ENCODE measurements at places on chromosomes 3 and 15.

GRCh38 chr3:115409596-115409995 is 213.7 kb upstream of the GAP43 start:
- DNase-seq = no peak

DNA sequence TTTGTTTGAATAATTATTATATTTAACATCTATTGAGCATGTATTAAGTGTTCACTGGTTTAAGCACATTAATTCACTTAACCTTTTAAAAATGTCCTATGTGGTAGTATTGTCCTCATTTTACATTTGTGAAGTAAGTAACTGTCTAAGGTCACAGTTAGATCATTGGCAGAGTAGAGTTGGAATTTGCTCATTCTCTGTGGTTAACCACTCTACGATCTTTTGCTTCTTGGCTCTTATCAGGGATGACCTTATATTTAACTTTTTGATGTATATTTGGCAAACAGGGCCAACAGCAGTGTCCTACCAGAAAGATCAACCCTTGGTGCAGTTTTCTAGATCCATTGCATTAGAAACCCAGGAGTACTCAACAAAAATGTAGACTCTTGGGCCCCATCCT is 34.0 kb downstream of the PXK start:
- DNase-seq = no peak

DNA sequence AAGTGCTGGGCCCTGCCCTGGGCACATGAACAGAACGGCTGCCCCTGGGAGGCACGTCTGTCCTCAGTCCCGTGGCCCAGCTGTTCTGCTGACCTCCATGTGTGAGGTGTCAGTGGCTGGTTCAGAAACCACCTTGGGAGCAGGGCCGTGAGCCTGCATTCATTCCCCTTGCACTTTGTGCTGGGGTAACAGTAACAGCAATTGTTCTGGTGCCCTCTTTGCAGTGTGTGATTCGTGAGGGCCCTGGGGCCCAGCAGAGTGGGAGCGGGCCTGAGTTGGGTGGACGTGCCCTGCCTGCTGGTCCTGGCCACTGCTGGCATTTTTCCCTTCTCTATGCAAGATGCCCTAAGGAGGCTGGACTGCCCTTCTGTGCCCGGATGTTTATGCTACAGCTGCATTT is 50.4 kb upstream of the MYZAP start:
- DNase-seq = no peak

- DNase-seq = no peak
Measured at GRCh38 chr3:4904811-4905695, 74.2 kb upstream of the BHLHE40 start.

DNA sequence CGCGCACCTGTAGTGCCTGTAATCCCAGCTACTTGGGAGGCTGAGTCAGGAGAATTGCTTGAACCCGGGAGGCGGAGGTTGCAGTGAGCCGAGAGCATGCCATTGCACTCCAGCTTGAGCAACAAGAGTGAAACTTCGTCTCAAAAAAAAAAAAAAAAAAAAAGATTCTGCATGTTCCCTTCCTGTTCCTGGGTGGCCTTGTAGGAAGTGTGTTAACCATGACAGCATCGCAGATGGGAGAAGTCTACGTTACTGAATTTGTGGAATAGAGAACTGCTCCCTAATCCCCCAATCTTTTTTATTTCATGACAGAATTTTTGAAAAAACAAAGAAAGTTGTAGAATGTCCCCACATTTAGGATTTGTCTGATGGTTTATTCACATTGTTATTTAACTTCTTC is 45.4 kb downstream of the FOXL2 start:
- DNase-seq = no peak

DNA sequence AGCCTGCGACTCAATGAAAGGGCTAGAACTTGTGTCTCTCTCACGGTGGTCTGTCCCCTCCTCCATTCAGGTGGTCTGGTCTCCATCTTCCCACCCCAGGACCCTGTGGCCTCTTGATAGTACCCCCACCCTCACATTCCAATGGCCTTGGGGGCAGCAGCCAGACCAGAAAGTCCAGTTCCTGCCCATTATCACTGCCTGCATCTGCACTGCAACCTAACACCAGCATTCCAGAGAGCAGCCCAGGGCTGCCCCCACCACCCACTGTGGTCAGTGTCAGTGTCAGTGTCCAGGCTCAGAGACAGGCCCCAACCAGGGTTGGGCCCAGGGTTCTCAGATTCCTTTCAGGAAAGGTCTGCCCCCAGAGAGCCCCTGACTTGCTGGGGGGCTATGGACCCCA is 12.6 kb downstream of the IGDCC3 start:
- DNase-seq = no peak

DNA sequence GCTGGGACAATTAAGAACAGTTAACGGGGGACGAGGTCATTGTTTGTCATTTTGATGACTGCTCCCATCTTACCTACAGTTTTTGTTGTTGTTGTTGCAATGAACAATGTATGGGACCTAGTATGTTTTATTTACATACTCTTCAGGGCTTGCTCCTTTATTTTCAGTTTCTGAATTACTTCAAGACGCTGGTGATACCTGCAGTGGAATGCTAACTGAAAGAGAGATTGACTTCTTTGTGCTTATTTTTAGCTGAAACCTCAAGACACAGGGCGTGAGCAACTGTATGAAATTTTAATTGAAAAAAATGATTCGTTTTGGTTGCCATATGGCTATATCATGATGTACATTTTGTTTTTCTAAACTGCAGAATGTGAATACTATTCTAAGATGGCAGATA is 297.9 kb downstream of the EDEM1 start:
- DNase-seq = no peak

GRCh38 chr15:67549736-67550135 is 7.2 kb downstream of the MAP2K5 start:
- DNase-seq = no peak

DNA sequence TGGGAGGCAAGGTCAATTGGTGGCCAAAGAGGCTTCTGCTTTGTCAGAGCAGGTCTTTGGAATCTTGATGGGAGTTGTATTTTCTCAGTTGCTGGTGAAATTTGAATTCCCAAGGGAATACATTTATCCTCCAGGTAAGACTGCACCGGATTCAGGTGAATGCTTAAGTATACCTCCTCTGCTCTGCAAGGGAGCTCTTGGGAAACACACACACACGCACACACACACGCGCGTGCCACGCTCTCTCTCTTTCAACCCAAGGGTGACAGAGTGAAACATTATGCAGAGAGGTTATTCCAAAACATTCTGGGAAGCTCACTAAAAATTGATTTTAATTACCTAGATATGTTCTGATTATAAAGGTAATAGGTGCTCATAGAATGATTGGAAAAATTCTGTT is 33.7 kb downstream of the ST6GAL1 start:
- DNase-seq = no peak

GRCh38 chr3:197428117-197428801 is 127.5 kb downstream of the BDH1 start:
- DNase-seq = no peak

GRCh38 chr15:31236184-31237042 is 90.2 kb upstream of the KLF13 start:
- DNase-seq = peak; percentile 91

DNA sequence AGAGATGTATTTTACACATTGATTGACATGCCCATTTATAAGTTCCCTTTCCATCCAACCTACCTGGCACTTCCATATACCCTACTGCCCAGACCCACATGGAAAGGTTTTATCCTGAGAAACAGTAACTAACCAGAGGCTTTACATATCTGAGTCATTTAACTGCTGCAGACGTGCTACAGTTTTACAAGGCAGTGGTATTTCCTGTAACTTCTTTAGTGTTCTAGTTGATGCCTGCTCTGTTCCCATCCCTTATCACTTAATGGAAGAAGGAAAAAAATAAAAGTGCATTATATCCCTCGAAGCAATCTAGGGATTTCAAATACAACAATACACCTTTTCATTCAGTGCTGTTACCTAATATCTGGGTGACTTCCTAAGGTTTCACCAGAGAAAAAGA is 107.1 kb downstream of the TMCO5A start:
- DNase-seq = no peak

- DNase-seq = no peak
Measured at GRCh38 chr3:24400450-24400849, 94.2 kb downstream of the THRB start.

- no peak for DNase-seq
Measured at GRCh38 chr3:50288387-50289007, 3.7 kb downstream of the IFRD2 start.

- DNase-seq = no peak
Measured at GRCh38 chr15:70054366-70054765, 43.4 kb downstream of the TLE3 start.

DNA sequence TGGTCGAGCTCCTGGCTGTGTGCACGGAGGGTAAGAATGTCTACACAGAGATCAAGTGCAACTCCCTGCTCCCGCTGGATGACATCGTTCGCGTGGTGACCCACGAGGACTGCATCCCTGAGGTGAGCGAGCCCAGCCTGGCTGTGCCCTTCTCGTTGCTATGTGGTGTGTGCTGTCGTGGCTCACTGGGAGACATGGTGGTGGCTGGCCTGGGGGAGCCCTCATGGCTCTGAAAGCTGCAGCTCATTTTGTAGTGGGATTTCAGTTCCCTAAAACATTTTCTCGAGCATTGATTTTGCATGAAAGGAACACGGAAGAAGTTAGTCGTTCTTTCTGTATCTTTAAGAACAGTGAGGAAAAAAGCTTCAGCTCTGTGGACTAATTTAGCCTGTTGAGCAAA is 200.5 kb downstream of the ITPR1 start:
- DNase-seq = no peak

DNA sequence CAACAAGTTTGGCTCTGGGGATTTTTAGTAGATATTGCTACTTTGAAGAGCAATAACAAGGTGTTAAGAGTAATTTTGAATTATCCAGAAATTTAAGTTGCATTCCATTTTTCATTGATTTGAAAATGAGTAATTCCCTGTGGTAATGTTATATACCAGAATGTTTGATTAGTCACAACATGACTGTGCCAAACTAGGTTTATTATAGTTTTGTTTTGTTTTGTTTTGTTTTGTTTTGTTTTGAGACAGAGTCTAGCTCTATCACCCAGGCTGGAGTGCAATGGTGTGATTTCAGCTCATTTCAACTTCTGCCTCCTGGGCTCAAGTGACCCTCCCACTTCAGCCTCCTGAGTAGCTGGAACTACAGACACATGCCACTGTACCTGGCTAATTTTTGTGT is 40.7 kb downstream of the CNOT10 start:
- no peak for DNase-seq

- no peak for DNase-seq
Measured at GRCh38 chr3:46853441-46854415, 9.5 kb downstream of the MYL3 start.

DNA sequence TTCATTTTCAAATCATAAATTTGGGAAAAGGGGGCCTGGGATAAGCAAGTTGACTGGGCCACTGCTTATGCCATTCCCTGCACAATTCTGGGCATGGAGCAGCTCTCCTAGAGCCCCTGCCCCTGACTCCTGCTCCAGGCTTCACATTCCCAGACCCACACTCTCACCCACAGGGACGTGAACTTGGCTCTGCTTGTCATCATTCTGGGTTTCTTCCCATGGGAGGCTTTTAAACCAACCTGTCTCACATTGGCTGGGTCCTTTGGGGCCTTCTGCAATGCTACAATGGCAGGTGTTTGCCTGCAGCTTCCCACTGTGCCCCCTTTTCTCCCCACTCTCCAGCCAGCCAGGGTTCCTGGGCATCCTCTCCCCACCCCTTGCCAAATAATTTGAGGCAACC is 49.1 kb downstream of the CYP19A1 start:
- DNase-seq = no peak

DNA sequence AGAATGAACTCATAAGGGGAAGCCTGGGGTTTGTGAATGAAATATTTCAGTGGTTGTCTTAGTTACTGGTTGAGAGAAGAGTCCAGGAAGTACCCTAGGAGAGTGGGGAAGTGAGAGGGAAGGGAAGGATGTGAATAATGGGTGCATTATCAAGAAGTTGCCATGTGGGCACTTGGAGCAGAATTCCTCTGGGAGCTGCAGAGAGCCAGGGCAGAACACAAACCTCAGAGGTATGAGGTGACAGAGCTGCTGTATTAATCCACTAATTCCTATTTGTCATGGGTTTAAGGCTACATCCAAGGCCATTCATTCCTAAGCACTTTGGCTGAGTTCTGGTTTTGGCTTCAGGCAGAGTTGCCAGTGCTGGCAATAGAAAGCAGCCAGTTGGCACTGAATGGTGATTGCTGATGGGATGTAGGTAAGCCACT is 29.0 kb downstream of the NDUFB4 start:
- no peak for DNase-seq

- DNase-seq = no peak
Measured at GRCh38 chr3:195269375-195270078, 1.4 kb downstream of the XXYLT1 start.

GRCh38 chr15:70271422-70272088 is 173.8 kb upstream of the TLE3 start:
- peak; percentile 80 for DNase-seq

GRCh38 chr3:155608228-155608920 is 136.5 kb downstream of the PLCH1 start:
- no peak for DNase-seq

DNA sequence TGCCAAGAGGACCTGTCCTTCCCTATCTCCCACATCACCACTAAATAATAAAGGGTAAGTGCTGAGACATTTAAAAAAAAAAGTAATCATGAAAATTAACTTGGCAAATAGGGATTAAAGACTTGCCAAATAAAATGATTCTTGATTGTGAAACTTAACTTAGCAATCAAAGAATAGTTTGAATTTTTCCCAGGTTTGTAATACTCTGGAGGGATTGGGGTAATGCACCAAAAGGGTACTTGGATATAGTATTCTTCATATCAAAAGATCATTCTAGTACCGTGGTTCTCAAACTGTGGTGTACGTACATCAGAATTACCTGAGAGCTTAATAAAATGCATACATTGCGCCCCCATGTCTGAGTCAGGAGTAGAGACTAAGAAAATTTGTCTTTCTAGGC is 28.5 kb downstream of the CALML4 start:
- DNase-seq = no peak
